ENCODE measurements at places on chromosomes 5 and 9.

- DNase-seq = peak; percentile 51
These were observed 62.1 kb upstream of the FANCC start for GRCh38 chr9:95379630-95380029.

DNA sequence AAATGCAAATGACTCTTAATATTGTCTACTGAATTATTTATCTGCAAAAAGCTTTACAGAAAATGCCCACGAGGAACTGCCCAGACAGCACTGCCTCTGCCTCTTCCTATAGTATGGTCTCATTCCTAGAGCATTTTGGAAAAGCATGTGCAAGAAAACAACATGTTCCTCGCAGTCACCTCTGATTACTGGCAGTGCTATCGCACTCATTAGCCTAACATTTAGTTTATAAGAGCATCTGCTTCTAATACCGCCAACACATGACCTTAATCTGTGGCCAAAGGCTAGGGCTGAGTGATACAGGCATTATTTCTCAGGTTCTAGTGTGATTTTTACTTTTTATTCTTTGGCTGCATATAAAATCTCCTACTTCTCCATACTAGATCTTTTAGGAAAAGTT, 259.2 kb downstream of the FBXL17 start:
- no peak for DNase-seq

GRCh38 chr5:87307796-87308423, 40.2 kb downstream of the RASA1 start:
- no peak for DNase-seq

GRCh38 chr5:54608423-54609085, 91.0 kb downstream of the SNX18 start:
- no peak for DNase-seq

- DNase-seq = no peak
These were observed 107.9 kb downstream of the TRIO start for GRCh38 chr5:14250748-14251701.

- DNase-seq = no peak
These were observed 17.2 kb upstream of the UBE2QL1 start for GRCh38 chr5:6431214-6432195.

Measured in activated naive CD4-positive, alpha-beta T cell treated with anti-CD3 and anti-CD28 coated beads, Interleukin-2, amount 10 ng/mL, durations not matched to agents 7 days and 5 days (primary cell).